Hematopoietic multipotent progenitor cell treated with erythropoietin and hydrocortisone succinate and interleukin-3 and kit ligand, for 8 days (in vitro differentiated cells): ENCODE measurements at places on chromosomes 11 and 22.

DNA sequence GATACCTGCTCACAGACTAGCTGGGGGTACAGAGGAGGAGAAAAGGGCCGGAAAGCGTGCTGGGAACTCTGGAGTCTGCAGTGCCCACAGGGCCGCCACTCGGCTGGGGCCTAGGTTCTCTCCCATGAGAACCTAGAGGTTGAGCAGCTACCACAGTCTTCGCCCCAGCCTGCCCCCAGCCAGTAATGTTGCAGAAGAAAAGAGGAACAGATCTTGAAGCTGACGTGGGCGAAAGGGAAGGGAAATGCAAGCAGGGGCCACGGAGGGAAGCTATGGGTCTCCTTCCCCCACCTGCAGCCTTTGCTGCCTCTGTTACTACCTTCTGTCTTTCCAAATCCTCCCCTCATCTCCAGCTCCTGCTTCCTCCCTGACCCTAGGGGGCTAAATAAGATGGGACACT lies 28.8 kb upstream of the P2RY2 start:
- DNase-seq: no peak

GRCh38 chr11:69216647-69217051 lies 60.9 kb downstream of the SMIM38 start:
- no peak for DNase-seq

- DNase-seq: peak; percentile 90
Observed at GRCh38 chr22:42962295-42963230, 52.4 kb downstream of the PACSIN2 start.

DNA sequence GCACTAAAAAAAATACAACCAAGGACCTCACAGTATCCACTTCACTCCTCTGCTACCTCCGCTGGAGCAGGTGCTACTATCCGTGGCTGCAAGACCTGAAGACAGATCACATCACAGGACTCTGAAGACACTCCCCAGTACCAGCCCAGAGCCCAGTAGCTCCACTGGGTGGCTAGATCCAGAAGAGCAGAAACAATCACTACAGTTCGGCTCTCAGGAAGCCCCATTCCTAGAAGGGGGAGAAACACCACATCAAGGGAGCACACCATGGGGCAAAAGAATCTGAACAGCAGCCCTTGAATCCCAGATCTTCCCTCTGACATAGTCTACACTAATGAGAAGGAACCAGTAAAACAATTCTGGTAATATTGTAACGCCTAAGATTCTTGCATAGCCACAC lies 494.0 kb upstream of the FAT3 start:
- no peak for DNase-seq

- no peak for DNase-seq
Observed at GRCh38 chr22:22038178-22038880, 55.7 kb upstream of the TOP3B start.
